ENCODE measurements at places on chromosomes 3 and 15.

GRCh38 chr3:26091626-26092025 is 301.7 kb downstream of the OXSM start:
- no peak for DNase-seq

GRCh38 chr15:81098861-81099651 is 35.0 kb upstream of the CFAP161 start:
- DNase-seq: no peak

DNA sequence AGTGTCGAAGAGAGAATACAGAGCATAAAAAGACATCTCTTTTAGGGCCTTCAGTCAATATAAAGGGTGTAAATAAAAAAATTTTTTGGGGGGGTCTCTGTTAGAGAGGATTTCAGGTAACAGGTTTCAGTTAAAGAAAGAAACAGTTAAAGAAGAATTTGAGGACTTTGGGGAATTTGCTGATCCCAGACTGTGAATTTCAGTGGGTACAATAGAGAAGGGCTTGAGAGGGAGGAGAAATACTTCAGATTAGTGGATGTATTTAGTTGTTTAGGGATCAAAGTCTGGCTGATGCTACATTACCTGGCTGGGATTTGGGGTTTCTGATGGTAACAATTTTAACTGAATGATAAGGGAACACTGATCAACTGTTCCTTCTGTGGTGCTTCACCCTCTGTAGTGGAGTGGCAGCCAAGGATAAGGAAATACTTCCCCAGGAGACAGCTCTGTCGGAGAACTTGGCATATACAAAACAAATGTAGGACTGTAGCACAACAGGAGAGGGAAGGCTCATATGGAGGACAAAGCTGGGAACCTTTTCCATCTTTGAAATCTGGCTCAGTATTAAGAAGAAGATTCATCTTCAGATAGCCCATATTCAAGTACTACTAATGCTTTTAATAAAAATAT is 79.2 kb downstream of the MEF2A start:
- no peak for DNase-seq

DNA sequence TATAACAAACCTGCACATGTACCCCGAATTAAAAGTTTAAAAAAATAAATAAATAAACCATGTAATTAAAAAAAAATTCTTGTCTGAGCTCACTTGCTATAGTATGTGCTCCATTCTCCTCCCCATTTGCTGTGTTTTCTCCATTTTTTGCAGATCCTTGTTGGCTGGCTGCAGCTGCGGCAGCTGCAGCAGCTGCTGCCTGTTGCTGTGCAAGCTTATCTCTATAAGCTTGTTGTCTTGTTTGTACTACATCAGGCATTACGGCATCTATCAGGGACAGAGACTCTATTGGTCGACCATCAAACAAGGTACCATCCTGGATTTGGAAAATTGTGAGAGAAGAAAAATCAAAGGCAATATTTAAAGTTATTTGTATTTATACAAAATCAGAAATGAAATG is 145.9 kb downstream of the TBL1XR1 start:
- DNase-seq: no peak

GRCh38 chr3:123498761-123499160 is 49.9 kb upstream of the ADCY5 start:
- DNase-seq: no peak
